Activated T-helper 9 cell treated with anti-CD3 and anti-CD28 coated beads, Interleukin-2, amount 50 U/mL, for 16 hours (primary cell): ENCODE measurements at places on chromosomes 5 and 9.

- DNase-seq: no peak
Measured at GRCh38 chr9:4146293-4146692, 153.6 kb downstream of the GLIS3 start.

DNA sequence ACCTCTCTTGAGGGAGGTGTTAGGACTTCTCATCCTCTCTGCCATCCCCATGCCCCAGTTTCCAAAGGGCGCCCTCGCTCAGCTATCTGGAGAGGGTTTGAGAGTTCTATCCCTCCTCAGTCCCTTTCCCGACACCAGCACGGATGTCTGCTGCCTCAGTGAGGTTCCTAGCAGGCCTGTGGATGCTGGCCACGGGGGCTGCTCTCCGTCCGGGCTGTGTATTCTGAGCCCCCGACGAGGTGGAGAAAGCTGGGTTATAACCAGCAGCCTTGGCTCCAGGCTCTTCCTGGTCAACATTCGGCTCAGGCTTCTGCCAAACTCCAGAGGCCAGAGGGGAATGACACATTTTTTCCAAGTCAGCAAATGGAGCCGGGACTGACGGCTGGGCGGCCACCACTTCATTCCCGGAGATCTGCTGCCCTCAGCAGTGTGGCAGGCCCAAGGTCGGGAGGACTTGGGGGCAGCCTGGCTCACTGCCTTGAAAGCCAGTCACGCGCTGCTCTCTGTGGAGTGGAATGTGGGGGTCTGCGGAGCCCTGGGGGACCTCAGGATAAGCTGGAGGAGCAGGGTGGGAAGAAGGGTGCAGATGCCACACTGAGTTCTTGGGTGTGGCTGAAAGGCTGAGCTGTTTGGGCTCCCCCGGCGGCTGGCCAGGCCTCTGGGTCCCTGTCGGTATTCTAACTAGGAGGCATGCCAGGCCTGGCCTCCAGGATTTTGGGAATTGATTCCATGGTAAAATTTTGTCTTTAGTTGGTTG, 27.4 kb downstream of the PTPA start:
- DNase-seq: no peak

DNA sequence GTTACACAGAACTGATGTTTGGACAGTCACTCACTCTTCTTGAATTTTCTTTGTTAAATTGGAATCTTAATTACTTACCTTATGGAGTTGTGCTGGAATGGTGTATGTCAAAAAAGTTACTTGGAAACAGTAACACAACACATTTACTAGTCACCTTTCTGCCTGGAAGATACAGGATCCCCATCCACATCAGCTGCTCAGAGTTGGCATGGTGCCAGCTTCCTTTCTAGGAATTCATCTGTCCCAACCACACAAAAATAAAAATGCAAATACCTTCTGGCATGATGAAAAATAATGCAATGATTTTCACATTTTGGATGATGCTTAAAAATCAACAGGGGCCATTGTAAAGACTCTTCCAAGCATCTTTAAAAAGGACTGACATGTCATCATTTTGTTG, 341.5 kb downstream of the TMEM38B start:
- no peak for DNase-seq

DNA sequence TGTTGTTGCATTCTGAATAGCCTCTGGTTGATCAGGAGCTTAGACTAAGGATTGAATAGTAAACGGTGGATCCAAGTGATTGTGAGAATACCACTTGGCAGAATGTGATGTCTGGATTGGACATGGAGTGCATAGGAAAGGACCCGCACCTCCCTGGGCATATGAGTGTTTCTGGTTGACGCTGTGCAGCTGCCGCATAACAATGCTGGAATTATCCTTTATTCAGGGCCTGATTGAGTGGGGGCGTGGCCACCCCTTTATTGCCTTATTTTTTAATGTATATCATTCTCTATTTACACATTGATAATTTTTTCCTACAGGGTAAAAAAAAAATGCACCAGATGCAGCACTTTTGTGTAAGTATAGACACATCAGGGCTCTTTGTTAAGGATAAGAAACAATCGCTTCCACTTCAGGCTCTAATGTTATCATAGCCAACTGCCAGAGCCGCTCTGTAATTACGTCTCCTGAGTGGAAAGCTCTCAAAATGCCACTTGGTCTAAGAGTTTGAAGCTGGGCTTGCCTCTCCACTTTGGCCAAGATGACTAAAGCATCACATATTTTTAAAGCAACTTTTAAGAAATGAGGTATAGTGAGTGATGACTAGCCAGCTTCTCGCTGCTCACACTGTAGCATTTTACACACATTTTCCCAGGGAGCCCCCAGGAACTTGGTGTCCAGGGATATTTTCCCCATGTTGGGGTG, 5.7 kb downstream of the FGD3 start:
- DNase-seq: no peak

DNA sequence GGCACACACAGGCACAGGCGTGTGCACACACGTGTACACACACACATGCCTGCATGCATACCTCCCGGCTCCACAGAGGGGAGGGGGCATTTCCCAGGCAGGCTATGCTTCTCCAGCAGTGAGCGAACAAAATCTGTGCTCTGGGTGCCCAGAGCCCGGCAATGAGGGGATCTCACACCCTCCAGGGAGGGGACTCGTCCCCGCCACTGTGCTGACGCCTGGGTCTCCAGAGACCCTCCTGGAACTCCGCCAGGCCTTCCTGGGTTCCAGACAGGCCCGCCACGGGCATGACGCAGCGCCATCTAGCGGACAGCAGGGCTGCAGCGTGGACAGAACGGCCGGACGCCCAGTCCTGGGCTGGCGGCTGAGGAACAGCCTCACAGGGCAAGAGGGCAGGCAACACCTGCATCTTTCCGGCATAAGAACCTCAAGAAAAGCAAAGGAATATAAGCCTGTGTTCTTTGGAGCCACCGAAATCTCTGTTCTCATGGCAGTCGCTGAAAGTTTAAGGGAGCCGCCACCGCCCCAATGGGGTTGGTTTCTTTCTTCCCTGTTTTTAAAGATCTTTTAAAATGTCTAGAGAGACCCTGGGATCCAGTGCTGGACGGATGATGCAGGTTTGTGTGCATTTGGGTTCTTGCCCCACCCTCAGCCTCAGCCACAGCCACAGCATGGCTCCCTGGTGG, 135.6 kb upstream of the PPP1R26 start:
- peak; percentile 10 for DNase-seq

DNA sequence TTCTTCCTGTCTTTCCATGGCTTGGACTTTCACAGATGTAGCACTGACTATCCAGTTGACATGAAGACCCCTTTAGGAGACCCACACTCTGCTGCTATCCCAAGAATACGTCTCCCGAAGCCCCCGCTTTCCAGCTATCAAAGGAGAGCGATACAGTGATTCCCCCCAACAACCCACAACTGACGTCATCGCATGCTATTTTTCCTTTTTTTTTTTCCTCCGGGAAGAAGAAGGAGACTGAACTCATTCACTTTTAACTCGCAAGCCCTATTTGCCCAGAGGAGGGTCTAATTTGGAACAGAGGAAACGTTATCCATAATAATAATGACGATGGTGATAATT, 2.1 kb downstream of the PAPPA start:
- DNase-seq: no peak

- DNase-seq: no peak
Measured at GRCh38 chr5:56656846-56657726, 158.3 kb upstream of the MAP3K1 start.

GRCh38 chr9:99024959-99025358, 80.0 kb upstream of the TGFBR1 start:
- no peak for DNase-seq

DNA sequence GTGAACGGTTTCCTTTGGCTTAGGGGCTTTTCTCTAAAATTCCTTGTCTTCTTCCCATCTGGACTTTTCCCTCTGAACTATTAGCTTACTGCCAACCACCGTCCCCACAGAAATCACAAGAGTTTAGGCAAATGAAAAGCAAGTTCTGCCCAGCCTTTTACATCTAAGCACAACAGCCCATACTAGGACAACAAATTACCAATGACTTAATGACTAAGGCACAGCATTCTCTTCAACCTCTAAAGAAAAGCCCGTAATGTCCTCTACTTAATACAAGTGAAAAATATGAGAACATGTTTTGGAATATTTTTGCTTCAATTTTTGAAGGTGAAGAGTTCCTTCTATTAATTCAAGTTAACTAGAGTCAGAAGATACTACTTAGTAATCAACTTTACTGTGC, 1.2 kb downstream of the ZBTB5 start:
- no peak for DNase-seq

GRCh38 chr5:119168401-119168800, 97.5 kb downstream of the DMXL1 start:
- no peak for DNase-seq

DNA sequence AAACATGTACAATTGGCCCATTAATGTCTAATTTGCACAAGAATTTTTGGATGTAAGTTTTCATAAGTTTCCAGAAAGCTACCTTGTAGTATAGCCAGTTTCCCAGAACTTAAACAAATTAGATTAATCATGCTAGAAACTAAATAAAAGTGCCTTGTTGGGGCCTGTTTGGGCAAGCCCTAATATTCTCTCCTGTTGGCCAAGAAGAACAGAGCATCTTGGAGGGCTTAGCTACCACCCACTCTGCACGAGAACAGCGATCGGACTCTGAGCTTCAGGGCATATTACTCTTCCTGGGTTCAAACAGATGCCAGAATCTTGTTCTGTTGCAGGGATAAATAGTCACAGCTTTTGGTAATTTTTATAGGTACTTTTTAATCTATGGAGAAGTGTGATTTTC, 88.2 kb downstream of the GAS1 start:
- no peak for DNase-seq

GRCh38 chr9:134652291-134653225, 11.0 kb downstream of the COL5A1 start:
- no peak for DNase-seq

DNA sequence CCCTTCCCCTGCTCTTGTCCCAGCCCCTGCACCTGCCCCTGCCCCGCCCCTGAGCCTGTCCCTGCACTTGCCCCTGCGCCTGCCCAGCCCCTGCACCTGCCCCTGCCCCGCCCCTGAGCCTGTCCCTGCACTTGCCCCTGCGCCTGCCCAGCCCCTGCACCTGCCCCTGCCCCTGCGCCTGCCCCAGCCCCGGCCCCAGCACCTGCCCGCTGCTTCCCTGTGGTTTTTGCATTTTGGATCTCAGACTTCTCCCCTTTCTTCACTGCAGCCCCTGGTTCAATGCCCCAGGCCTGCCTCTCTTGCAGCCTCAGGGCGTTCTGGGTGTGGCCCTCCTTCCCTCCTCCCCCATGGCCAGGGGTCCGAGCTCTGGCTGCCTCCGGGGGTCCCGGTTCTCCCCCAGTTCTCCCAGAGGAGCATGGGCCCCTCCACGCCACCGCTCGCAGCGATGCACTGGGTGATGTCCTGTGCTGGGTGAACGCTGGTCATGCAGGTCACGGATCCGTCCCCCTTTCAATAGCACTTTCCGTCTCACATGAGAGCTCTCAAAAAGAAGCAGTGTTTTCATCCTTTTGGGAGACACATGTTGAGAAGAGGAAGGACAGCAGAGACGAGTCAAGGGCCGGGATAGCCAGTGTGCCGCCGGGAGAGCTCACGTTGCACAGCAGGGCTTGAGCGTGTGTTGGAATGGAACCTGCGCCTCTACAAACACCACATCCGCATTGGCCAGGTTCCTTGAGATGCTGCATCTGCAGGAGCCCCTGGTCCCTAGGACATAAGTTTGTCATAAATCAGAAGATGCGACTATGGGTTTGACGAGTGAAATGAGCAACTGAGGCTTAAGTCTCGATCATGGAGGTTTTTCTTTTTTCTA, 44.0 kb upstream of the IRX4 start:
- no peak for DNase-seq

- no peak for DNase-seq
Measured at GRCh38 chr9:88106492-88106891, 31.8 kb downstream of the SPATA31C2 start.

DNA sequence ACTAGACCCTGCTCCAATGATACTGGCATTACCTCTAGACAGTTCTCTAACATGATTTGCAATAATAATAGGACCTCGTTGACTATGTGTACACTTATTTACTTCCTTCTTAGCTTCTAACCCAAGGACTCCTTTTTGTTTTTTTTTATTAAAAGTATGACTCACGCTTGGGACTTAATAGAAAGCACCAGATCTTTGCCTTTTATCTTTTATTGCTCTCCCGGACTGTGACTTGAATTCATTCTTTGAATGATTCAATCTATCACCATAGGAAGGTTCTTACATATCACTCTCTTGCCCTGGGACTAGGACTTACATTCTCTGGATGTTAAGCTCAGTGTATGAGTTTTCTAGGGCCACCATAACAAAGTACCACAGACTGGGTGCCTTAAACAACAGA, 9.0 kb downstream of the C9 start:
- DNase-seq: no peak

DNA sequence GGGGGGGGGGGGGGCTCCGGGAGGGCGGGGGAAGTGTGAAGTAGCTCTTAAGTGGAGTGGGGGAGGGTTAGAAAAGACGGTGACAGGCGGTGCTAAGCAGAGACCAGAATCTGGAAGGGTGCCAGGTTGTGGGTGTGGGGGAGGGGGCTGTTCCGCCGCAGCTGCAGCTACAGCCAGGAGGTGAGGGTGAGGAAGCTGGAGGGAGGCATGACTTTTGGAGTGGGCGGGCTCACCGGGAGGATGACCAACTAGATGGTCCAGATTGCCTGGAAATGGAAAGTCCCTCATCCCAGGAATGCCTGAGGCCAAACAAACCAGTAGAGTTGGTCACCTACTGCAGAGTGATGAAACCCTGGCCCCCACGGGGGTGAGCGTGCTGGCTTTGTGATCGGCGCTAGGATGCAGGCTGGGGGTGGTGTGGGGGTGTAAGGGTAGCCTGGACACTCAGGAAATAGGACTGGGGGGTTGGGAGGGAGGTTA, 158.1 kb upstream of the SHB start:
- peak; percentile 9 for DNase-seq

- no peak for DNase-seq
Measured at GRCh38 chr5:98786191-98786853, 12.9 kb downstream of the RGMB start.

DNA sequence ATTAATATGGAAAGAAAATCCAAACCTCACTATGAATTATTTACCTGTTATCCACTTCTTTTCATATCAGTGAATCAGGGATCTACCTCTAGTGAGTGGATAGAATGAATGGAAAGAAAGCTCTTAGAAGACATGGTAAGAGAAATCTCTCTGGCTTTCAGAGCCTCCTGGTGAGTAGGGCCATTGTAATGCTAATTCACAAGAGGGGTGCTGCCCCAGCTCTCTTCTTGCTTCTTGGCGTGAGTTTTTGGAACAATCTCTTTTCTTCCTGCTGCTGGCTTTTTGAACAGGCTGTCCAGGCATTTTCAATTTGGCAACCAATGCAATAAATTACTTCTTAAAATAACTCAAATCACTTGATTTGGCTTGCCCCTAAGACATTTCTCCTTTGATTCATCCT, 49.9 kb upstream of the KCNN2 start:
- no peak for DNase-seq

- DNase-seq: no peak
Measured at GRCh38 chr9:131824155-131824594, 84.3 kb upstream of the RAPGEF1 start.

DNA sequence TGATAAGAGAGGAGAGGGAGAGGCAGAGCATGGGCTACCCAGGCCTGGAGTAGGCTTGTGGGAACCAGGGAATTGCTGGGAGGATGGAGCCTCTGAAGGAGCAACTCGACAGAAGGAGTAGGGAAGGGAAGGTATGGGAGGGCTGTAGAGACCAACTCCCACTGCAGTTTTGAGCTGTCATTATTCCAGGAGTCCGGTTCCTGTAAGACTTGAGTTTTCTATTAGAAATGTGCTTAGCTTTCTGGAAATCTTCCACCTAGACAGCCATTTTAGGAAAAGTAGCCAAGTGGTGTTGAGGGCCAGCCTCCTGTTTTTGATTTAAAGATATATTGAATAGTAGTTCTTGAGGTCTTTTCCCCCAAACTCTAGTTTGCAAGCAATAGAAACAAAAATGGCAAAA, 323.5 kb downstream of the LRRC70 start:
- no peak for DNase-seq
